Left colon (tissue), 2 donors: ENCODE measurements at places on chromosomes 12 and 14. TPM values are rescaled to one million over a fixed set of nuclear protein-coding genes. Genes with fewer than 3 reads are reported as not detected.

ISCA2 gene
- 30.6 TPM for total RNA-seq

IAPP gene
- total RNA-seq, result not detected

TCL1B gene
- not detected for total RNA-seq

PTPRB gene
- total RNA-seq, result 27.1 TPM

RAPGEF3 gene
- 9.7 TPM for total RNA-seq

KLRG1 gene
- total RNA-seq, result 1.5 TPM

MIP gene
- total RNA-seq, result not detected

SOS2 gene
- 34.2 TPM for total RNA-seq

UBE3B gene
- 47.7 TPM for total RNA-seq

SLCO1B1 gene
- not detected for total RNA-seq

MORN3 gene
- not detected for total RNA-seq

CRIP1 gene
- total RNA-seq, result 86.8 TPM

CIDEB gene
- 10.7 TPM for total RNA-seq

ARG2 gene
- total RNA-seq, result 0.85 TPM

SCYL2 gene
- total RNA-seq, result 65.7 TPM

INHBC gene
- total RNA-seq, result not detected

KLHDC1 gene
- total RNA-seq, result 3.7 TPM

SAV1 gene
- total RNA-seq, result 17.1 TPM

STYK1 gene
- total RNA-seq, result 36.3 TPM

ANO4 gene
- total RNA-seq, result 0.15 TPM

GALNT4 gene
- total RNA-seq, result 57.1 TPM

HPD gene
- not detected for total RNA-seq

BATF gene
- total RNA-seq, result 0.67 TPM

RNASE1 gene
- 124 TPM for total RNA-seq

SLC6A12 gene
- 3.9 TPM for total RNA-seq

TOMM20L gene
- total RNA-seq, result 0.73 TPM

TMEM179 gene
- total RNA-seq, result 1.7 TPM

SLC5A8 gene
- total RNA-seq, result 0.06 TPM

GPR132 gene
- total RNA-seq, result 0.73 TPM

RPL10L gene
- 9.6 TPM for total RNA-seq

EXOC3L4 gene
- total RNA-seq, result 27.4 TPM

POTEM gene
- not detected for total RNA-seq

MUCL1 gene
- total RNA-seq, result not detected

KRT2 gene
- not detected for total RNA-seq

PARP11 gene
- total RNA-seq, result 7.5 TPM

OR4E2 gene
- not detected for total RNA-seq

PARPBP gene
- total RNA-seq, result 7.3 TPM

GALNT6 gene
- 31.4 TPM for total RNA-seq

PTCSC3 gene
- not detected for total RNA-seq

OR4K13 gene
- not detected for total RNA-seq

TMTC1 gene
- total RNA-seq, result 7.7 TPM

KRT79 gene
- total RNA-seq, result not detected

SLC25A47 gene
- 0.28 TPM for total RNA-seq

ETFBKMT gene
- total RNA-seq, result 2.9 TPM

ADAM20 gene
- 0.34 TPM for total RNA-seq

CYP46A1 gene
- 0.09 TPM for total RNA-seq

ITPR2 gene
- 31.3 TPM for total RNA-seq

CLEC4D gene
- total RNA-seq, result 0.15 TPM

TMEM253 gene
- 46.8 TPM for total RNA-seq

NGB gene
- not detected for total RNA-seq

NANOG gene
- 0.22 TPM for total RNA-seq

GZMB gene
- total RNA-seq, result 4.2 TPM

PPP1R1A gene
- total RNA-seq, result 2.5 TPM

PRPF39 gene
- total RNA-seq, result 27.0 TPM

CINP gene
- 27.0 TPM for total RNA-seq

POTEG gene
- not detected for total RNA-seq

GZMH gene
- total RNA-seq, result not detected
